Renal cortex interstitium (tissue), 15 donors: ENCODE measurements at places on chromosomes 2 and 18. TPM values are rescaled to one million over a fixed set of nuclear protein-coding genes. Genes with fewer than 3 reads are reported as not detected.

DNA sequence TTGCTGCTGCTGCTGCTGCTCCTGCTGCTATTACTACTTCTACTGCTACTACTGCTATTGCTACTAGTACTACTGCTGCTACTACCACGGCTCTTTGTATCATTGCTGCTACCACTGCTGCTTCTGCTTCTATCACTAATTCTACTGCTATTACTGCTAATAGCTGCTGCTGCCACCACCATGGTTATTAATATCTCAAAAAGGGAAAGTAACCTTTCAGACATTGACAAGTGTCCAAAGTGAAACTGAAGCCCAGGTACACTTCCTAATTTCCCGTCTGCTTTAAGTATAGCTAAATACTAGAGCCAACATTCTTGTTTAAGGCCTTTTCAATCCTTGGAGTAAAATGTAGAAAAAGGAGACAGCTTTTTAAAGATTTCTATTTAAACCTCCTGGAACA is 45.4 kb upstream of the EHBP1 start:
- DNase-seq: no peak

- no peak for DNase-seq
Observed at GRCh38 chr18:7778181-7778580, 211.1 kb downstream of the PTPRM start.

DNA sequence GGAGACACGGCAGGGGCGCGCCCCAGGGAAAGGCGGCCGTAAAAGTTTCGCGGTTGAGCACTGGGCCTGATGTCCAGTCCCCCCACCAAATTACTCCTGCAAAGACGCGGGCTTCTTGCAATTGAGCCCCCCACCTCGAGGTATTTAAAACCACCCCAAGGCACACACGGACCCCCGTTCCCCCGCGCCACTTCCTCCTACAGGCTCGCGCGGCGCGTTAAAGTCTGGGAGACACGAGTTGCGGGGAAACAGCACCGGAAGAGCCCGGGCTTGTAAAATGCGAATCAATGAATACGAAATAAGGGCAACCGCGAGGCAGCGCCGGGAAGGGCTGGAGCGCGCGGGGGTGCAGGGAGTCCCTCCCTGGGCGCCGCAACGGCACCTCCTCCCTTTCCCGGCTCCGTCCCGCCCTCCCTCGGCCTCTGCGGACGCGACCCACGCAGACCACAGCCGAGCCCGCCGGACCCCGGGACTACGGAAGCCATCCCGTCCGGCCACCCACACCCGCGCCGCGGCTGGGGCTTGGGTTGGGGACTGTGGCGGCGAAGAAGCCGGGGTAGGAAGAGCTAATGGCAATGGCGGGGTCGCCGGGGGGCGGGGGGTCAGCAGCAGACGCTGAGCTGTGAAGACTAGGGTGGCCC is 918 bp upstream of the NETO1 start:
- DNase-seq: no peak

- DNase-seq: no peak
Observed at GRCh38 chr2:74233648-74234047, 35.2 kb downstream of the MTHFD2 start.

- DNase-seq: no peak
Observed at GRCh38 chr2:33133454-33133952, 186.8 kb downstream of the LTBP1 start.

GRCh38 chr2:52054824-52055223 is 1022.9 kb upstream of the NRXN1 start:
- DNase-seq: no peak

- DNase-seq: peak; percentile 61
Observed at GRCh38 chr2:55133467-55134315, 83.4 kb upstream of the RTN4 start.

- no peak for DNase-seq
Observed at GRCh38 chr2:201852878-201853415, 46.6 kb downstream of the CDK15 start.

DNA sequence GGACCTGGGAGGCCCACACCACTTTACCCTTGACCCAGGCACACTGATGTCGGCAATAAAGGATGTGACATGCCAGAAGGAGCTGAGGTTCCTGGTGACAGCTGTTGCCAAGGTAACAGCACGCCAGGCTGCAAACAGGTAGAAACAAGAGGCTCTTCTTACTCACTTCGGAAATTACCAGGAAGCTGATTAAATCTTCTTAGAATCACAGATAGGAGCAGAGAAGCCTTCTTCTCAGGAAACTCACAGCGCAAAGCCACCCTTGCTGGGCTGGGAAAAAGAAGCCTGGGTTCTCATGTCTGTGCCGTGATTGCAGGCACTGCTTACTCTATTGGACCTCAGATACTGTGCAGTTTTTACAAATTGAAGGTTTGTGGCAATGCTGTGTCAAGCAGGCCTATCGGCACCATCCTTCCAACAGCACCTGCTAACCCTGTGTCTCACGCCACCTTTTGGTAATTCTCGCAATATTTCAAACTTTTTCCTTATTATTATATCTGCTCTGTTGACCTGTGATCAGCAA is 61.0 kb upstream of the TAF1B start:
- DNase-seq: no peak

GRCh38 chr18:48835119-48835518 is 115.6 kb downstream of the SMAD7 start:
- DNase-seq: no peak

DNA sequence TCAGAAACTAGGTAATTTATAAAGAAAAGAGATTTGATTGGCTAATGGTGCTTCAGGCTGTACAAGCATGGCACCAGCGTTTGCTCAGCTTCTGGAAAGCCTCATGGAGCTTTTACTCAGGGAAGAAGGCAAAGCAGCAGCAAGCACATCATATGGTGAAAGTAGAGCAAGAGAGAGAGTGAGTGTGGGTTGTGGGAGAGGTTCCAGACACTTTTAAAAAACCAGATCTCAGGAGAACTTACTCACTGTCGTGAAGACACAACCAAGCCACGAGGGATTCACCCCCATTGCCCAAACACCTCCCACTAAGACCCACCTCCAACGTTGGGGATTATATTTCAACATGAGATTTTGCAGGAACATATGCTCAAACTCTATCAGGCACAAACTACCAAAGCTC is 554.6 kb upstream of the TNP1 start:
- no peak for DNase-seq

DNA sequence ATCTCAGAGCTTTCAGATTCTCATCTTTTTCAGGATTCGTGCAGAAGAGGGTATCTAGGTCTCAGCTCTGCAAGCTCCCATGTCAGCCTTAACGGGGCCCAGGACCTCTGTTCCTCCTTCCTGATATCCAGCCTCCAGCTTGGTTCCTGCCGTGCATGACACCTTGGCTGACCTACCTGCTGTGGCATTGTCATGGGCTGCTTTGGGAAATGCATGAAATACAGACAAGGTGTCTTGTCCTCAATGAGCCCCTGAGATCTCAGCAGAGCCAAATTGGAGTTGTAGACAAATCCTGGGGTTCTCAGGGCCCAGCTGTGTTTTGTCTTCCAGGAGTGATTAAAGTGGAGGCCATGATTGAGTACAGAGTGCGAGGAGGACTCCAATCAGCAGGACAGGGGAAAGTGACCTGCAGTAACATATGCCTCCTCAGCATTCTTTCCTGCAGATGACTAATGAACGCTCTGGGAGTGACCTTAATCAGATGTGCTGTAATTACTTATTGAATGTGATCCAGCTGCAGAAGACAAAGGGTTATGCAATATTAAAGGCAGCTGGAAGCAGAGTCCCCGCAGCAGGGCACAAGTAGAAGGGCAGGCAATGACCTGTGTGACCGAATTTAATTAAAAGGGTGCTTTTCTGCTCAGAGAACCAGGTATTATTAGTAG is 141.1 kb downstream of the CCBE1 start:
- no peak for DNase-seq

- DNase-seq: no peak
Observed at GRCh38 chr2:48568547-48568946, 38.6 kb downstream of the STON1 start.

GRCh38 chr2:95296880-95297487 is at the start of gene KCNIP3:
TSS of gene KCNIP3 (plus strand) at chr2:95297347. CDS start at chr2:95297439, 92 bp downstream.
- DNase-seq: no peak

- no peak for DNase-seq
Observed at GRCh38 chr2:18272148-18272494, 288.3 kb downstream of the RDH14 start.

DNA sequence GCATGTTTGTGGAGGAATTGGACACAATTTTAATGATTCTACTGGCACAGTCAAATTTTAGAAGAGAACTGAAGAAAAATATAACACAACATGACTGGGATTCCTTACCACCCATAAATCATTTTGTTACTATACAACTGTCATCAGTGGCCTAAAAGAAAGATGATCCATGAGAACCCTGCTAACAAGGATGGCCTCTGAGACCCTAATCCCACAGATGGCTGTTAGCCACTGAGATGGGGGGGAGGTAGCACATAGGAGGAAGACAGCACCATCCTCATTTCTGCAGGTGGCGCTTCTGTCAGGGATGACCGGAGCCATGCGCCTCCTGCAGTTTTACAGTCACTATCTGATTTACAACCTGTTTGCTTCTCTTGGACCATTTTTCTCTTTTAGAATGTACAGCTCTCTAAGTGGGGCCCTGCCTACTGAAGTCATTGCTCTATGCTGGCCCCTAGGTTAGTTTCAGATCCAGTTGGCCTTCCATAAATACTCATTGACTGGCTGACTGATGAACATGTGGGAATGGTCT is 279.8 kb downstream of the NAPG start:
- no peak for DNase-seq

Gene ABCB11
- polyA plus RNA-seq: 0.15 TPM

Gene TANC1
- polyA plus RNA-seq: 54.5 TPM

Gene CCL20
- polyA plus RNA-seq: not detected

Gene THOC1
- 80.4 TPM for polyA plus RNA-seq

Gene VIT
- 0.23 TPM for polyA plus RNA-seq

Gene PNPT1
- 21.9 TPM for polyA plus RNA-seq
